ENCODE measurements at places on chromosomes 7 and 10. TPM values are rescaled to one million over a fixed set of nuclear protein-coding genes. Genes with fewer than 3 reads are reported as not detected.

The SLC26A5 gene
- not detected for total RNA-seq

DNA sequence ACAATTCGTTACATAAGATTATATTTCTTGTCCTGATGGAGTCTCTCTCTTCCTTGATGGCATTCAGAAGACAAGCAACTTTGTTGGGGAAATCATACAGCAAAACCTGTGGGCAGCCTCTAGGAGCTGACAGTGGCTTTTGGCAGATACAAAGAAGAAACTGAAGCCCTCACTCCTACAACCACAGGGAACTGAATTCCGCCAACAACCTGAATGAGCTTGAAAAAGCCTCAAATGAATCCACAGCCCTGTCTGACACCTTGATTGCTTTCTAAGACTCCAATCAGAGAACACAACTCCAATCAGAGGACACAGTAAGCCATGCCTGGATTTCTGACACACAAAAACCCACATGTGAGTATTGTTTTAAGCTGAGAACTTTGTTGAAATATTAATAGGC lies 576.8 kb upstream of the LRRTM3 start:
- DNase-seq, result no peak

- DNase-seq, result no peak
Observed at GRCh38 chr7:78323118-78323517, 524.5 kb downstream of the PHTF2 start.

DNA sequence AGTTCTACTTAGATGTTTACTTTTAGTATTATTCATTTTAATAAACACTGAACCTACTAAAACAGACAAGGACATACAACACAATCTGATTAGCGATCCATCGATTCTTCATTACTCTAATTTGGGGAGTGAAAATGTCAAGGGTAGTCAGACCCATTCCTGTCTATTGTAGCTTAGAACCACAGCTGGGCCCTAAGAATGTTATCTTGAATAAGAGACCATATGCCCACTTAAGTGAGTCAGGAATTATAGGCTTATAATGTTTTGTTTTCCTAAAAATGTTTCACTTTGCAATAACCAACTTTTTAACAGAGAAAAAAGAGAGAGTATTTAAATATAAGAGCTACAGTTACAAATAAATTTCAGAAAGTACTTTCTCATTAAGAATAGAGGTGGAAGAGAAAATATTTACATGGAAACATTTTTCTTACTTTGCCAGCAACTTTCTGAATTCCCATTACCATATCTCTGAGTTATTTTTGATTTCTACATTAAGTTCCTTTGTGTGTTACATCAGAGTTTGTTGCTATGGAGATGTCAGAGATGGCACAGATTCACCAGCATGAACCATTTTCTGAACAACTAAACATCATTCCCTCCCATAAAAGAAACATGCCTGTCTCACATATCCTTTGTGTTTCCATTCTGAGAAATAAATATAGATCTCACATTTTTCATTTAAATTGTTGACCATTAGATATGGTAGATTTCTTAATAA lies 75.4 kb upstream of the SLC13A1 start:
- no peak for DNase-seq

- DNase-seq, result no peak
Observed at GRCh38 chr10:89351780-89352597, 24.2 kb downstream of the IFIT3 start.

- DNase-seq, result peak; percentile 65
Observed at GRCh38 chr7:112449353-112449752, 907 bp upstream of the IFRD1 start.

The NPFFR1 gene
- not detected for total RNA-seq

The STEAP1B gene
- total RNA-seq, result 0.87 TPM

The ASZ1 gene
- not detected for total RNA-seq

GRCh38 chr10:4586776-4587175 lies 239.2 kb upstream of the AKR1E2 start:
- no peak for DNase-seq

GRCh38 chr7:25402532-25402931 lies 174.2 kb upstream of the NPVF start:
- DNase-seq, result no peak

GRCh38 chr10:70343312-70343711 lies 39.1 kb downstream of the LRRC20 start:
- DNase-seq, result peak; percentile 35

- no peak for DNase-seq
Observed at GRCh38 chr7:83161186-83161585, 1.5 kb downstream of the PCLO start.

GRCh38 chr7:102005933-102006480 lies 188.6 kb downstream of the CUX1 start:
- no peak for DNase-seq

DNA sequence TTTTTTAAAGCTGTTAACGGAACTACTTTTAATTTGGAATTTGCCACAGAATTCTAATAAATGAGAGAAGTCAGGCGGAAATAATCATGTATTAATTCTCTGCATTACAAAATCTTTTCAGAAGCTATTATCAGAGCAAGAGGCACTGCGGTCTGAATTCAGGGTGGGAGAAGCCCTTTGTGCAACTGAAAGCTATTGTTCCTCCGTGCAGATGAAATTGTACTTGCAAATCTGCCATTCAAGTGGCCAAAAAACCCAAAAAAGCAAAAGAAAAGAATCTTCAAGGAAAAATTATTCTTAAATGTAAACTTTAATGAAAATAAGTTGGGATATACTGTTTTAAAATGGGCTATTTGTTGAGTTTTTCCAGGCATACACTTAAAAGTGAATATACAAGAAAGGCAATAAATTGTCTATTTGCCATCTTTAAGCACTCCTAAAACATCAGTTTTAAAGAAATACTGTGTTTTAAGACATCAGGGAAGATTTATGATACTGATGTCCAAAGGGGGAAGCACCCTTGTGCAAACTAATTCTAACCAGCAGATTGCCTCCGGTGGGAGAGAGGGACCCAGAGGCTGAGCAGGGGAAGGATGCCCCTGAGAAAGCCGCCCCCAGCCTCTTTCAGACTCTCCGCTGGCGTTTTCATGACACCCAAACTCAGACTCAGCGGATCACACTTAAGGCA lies 351.2 kb downstream of the DNAJB6 start:
- no peak for DNase-seq

The ANTXRL gene
- total RNA-seq, result not detected

DNA sequence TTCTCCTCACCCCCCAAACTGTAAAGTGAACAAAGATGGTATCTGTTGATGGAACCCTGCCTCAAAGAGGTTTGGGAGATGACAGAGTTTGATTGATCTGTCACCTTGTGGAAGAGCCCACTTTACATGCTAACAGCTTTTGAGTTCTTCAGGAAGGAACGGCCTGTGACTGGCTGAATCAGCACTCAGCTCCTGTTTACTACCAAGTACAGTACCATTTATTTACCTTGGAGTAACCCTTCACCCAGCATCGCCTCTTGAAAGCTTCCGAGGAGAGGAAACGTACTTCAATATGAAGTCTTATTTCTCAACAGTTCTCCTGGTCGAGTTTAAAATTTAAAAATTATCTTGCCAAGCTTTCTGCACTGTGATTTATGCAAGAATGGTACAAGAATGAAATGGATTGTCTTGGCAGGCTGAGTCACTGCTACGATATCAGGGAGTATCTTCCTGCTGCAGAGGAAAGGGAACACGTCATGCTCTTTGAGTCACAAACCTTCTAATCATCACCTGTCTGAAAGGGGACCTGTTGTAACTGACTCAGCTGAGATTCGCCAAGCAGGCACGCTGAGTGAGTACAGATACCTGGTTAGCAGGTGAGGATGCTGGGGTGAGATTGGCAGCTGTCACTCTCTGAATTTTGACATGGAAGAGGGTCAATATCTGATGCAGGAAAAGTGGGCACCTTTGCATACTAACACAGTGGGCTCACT lies 30.1 kb downstream of the KLF6 start:
- no peak for DNase-seq

DNA sequence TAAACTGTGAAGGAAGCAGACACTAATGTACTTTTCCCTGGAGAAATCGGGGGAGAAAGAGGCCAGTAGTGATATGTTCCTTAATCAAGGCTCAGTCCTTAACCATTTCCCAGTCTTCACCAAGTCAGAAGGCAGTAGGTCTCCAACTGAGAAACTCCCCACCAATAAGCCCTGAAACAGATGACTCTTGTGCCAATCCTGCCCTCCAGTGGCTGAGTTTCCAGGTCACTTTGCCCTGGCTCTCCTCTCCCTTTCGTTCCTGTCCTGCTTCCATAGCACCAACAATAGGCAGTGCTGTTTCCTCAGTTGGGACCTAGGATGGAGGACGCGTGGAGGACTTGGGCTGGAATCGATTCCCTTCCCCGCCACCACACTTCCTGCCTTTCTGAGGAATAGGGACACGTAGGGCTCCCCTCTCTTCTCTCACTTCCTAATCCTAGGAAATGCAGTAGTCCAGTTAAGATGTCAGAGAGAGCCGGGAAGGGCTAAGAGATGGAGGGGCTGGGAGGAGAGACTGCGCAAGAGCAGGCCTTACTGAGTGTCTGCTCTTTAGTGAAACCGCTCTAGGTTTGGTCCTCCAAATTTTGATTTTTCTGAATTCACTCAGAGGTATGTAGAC lies 23.4 kb downstream of the ATOH7 start:
- DNase-seq, result no peak

GRCh38 chr7:94395141-94396036 lies 694 bp downstream of the COL1A2 start:
- DNase-seq, result no peak

GRCh38 chr10:103661198-103661950 lies 167.9 kb downstream of the NEURL1 start:
- DNase-seq, result peak; percentile 94

- no peak for DNase-seq
Observed at GRCh38 chr7:102220960-102221800, 65.5 kb upstream of the SH2B2 start.

DNA sequence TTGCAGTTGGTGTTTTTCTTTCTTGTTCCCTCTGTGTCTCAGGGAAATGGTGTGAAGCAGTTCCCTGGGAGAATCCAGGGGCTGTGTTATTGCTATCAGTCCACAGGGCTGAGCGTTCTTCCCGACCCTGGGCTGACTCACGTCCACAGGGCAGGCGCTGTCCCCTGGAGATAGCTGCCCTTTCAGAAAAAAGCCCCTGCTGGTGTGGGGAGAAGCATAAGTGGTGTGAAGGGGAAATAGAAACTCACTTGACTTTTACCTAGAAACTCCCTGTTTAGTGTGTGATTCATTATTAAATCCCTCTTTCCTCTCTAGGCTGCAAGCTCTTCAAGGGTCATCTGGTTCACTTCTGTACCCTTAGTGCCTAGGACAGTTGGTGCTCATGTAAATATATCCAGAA lies 63.3 kb upstream of the SMNDC1 start:
- DNase-seq, result no peak

The RBM20 gene
- total RNA-seq, result 11.1 TPM

DNA sequence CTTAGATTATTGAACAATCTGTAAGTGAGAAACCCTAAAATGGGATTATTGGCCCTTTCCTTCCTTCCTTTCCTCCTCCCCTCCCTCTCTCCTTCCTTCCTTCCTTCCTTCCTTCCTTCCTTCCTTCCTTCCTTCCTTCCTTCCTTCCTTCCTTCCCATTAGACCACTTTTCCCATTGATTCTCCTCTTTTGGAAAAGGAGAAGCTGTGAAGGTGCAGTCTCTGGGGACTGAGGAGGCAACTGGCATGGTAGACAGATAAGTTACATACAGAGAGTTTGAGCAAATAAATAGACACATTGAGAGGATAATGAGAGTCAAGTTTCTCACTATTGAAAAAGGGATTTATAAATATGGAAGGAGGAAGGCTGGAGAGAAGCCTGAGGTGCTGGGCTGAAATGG lies 45.0 kb upstream of the CCDC7 start:
- DNase-seq, result no peak

The GARIN1A gene
- total RNA-seq, result 0.13 TPM

- DNase-seq, result peak; percentile 75
Observed at GRCh38 chr7:75950111-75950681, 35.2 kb downstream of the POR start.

The CYP2C9 gene
- not detected for total RNA-seq

The LIMK1 gene
- total RNA-seq, result 24.0 TPM

The CDC14C gene
- not detected for total RNA-seq

DNA sequence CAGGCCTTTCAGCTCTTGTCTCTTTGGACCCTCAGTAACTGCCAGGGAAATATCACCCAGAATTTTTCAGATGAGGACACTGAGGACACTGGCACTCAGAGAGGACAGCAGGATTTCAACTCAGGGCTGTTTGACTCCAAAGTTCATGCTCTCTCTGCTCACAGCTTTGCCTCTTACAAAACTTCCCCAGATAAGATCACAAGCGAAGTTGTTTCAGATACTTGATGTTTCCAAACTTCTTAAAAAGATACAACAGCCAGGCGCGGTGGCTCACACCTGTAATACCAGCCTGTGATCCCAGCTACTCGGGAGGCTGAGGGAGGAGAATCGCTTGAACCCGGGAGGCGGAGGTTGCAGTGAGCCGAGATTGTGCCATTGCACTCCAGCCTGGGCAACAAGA lies 32.4 kb upstream of the ZRANB1 start:
- no peak for DNase-seq

The URGCP gene
- total RNA-seq, result 36.7 TPM

The DNAJB6 gene
- 130 TPM for total RNA-seq

DNA sequence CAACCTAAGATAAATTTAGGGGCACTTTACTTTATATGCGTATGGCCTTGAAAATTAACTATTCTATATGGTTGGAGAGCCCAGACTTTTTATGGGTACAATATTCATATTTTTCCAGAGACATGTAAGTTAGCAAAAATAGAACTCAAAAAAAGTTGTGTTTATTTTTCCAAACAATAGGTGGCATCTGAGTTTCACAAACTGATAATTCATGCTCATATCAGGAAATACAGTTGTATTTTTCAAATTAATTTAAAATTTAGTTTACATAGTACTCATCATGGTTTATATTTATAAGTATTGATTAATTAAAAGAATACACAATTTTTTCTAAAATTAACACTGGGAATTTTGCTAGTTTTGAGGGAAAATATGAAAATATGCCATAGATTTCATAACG lies 34.6 kb downstream of the ANKRD7 start:
- DNase-seq, result no peak

GRCh38 chr7:111107579-111107978 lies 16.7 kb downstream of the LRRN3 start:
- no peak for DNase-seq

The ACTL6B gene
- total RNA-seq, result not detected

- no peak for DNase-seq
Observed at GRCh38 chr7:133771788-133772419, 355.2 kb upstream of the LRGUK start.

GRCh38 chr7:139730746-139731612 lies 46.8 kb downstream of the HIPK2 start:
- no peak for DNase-seq

DNA sequence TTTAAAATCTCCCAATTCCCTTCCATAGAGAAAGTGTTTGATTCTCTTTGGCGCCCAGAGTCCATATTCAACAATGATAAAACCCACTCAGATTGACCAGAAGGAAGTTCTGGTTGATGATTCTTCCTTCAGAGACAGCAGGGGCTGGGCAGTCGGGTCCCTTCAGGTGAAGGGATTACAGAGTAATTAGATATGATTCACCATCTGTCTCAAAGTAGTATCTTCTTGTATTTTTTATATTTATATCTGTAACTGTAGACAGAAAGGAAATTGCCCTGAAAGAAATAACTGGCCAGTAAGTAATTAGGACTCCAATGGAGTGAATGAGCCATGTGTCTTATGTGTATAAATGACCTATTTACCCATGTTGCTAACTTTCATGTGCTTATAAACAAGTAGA lies 156.0 kb downstream of the PLCE1 start:
- no peak for DNase-seq

The KIAA1549 gene
- 0.55 TPM for total RNA-seq

The ATG9B gene
- 0.31 TPM for total RNA-seq

- no peak for DNase-seq
Observed at GRCh38 chr10:102467318-102467717, 16.0 kb upstream of the C10orf95 start.

GRCh38 chr7:5477723-5478531 lies 54.3 kb upstream of the TNRC18 start:
- no peak for DNase-seq

Measured in gastrocnemius medialis (tissue), 4 donors.